HS-5 (cell line): ENCODE measurements at places on chromosomes 1 and 21.

DNA sequence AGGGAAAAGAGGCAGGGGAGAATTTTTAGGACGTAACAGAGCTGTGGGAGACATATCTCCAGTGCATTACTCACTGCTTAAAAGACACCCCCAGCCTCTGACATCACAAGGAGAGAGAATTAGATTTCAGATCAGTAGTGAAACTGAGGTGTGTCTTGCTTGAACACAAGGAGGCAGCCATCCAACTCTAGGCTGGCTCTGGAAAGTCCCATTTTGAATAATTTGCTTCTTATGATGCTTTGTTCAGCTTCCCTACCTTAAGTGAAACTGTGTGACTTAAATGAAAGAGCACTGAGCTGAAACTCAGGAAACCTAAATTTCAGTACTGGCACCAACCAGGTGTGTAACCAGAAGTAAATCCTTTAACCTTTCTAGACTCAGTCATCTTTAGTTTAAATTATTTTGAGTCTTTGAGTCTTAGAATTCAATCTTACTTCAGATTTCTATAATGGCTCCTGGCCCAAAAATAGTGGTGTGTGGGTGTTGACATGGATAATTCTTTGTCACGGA lies 251.6 kb upstream of the SGIP1 start:
- no peak for DNase-seq

GRCh38 chr1:232630894-232631195 lies 912 bp upstream of the SIPA1L2 start:
- no peak for DNase-seq

- no peak for DNase-seq
These were observed 159.1 kb downstream of the BRINP2 start for GRCh38 chr1:177329871-177330270.

DNA sequence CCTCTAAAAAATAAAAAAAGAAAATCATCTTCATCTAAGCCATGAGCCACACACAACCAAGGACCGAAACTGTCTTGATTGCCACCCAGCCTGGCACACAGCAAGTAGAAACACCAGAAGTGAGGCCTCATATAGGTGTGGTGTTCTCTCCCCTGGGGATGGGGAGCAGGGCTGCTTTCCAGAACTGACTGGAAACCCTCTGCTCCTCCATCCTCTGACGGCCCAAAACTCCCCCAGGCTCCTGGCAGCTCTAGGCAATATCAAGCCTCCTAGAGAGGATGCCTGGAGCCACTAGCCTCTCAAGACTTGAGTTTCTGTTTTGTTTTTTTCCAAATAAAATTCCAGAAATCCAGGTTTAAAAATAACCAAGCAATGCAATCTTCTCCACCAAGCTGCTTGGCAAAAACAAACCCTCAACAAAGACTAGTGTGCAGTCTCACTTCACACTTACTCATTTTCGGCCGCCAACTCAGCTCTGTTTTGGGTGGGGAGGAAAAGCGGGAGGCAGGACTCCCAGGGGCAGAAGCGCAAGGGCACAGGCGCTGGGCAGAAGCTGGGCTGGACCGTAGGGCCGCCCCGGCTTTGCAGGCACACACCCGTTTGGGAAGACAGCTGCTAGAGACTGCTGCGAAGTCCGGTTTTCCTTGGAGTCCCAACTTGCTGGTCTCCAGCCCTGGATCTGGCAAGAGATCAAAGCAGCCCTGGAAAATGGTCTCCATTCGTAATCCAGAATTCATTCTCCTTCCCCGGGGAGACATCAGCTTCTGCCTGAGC lies 78.2 kb upstream of the CAPZB start:
- DNase-seq: no peak

DNA sequence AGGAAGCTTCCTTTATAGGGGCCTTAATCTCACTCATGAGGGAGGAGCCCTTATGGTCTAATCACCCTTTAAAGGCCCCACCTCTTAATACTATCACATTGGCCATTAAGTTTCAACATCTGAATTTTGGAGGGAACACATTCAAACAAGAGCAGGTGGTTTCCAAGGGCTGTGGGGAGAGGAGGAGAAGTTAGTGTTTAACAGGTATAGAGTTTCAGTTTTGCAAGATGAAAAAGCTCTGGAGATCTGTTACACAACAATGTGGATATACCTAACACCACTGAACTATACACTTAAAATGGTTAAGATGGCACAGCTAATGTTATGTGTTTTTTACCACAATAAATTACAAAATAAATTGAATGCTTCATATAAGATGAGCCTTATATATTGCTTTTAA lies 113.4 kb upstream of the DNAH14 start:
- DNase-seq: no peak

DNA sequence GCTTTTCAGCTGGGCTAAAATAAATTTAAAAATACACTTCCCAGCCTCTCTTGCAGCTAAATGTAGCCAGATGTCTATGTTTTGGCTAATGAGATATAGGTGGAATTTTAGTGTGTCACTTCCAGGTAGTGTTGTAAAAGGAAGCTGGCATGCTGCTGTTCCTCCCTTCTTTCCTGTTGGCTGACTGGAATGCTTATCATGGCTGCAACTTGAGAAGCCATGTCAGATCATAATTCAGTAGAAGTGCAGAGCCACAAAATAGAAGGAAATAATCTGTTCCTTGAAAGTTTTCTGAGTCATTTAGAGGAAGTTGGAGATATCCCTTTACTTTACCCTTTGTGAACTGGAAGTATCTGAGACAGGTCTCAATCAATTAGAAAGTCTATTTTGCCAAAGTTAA lies 10.9 kb upstream of the RBM15 start:
- no peak for DNase-seq

GRCh38 chr1:220652995-220653394 lies 37.2 kb upstream of the C1orf115 start:
- DNase-seq: no peak

DNA sequence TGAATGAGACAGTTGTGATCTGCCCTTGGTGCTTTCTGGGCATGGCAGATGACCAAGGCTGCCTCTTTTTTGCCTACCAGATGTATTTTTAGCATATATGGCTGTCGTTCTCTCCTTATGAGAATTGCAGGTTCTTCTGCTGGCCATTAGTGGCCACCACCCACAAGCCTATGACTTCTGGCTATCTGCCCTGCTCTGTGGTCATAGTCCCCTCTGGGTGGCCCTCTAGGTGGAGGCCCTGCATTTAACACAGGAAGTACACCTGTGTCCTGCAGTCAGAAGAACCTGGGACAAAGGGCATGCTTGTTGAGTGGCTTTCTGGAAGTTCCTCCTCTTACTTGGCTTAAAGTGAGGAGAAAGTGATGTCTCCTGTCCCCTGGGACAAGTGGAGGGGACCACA lies 6.5 kb downstream of the FCAMR start:
- DNase-seq: no peak

DNA sequence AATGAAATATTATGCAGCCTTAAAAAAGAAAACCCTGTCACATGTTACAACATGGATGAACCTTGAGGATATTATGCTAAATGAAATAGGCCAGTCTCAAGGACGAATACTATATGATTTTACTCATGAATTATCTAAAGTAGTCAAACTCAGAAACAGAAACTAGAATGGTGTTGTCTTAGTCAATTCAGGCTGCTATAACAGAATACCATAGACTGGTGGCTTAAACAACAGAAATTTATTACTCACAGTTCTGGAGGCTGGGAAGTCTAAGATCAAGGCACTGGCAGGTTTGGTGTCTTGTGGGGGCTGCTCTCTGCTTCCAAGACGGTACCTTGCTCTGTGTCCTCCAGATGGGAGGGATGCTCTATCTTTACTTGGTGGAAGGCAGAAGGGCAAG lies 113.8 kb upstream of the DNAH14 start:
- no peak for DNase-seq

DNA sequence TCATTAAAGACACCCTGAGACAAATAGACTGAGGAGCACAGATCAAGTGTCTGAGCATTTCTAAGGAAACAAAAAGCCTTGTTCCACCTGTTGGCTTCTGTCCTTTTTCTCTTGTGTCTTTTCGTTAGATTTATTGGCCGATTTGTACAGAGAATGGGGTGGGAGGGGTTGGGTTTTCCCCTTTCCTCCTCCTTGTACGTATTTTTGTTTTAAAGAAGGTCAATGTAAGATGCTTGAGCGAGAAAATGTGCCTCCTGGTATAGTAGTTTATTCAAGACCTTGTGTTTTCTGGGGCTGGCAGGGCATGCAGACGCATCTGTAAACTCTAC lies 1.2 kb downstream of the BCL9 start:
- DNase-seq: no peak

GRCh38 chr1:12491656-12492055 lies 126.4 kb downstream of the DHRS3 start:
- DNase-seq: no peak

DNA sequence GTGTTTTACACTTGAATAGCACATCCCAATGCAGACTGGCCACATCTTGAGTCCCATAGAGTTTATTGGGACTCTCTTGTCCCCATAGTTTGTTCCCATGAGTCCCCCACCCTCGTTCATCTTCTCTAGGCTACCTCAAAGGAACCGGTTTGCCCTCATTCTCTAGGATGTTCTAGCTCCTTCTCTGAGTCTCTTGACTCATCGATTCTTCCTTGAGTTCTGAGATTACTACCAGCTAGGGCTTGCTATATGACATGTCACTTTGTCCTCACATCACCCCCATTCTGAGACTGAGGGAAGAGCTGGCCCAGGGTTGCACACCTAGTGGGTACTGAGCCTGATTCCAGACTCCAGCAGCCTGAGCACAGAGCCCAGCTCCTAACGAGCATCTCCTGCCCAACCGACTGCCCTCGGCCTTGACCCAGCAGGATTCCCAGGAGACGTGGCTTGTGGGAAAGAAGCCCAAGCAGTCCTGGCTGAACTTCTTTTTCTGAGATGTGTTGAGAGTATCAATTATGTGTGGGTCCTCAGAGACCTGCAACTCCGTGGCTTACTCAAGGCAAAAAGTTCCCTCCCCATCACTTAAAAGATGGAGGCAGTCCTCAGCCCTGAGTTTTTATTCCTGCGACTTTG lies 42.0 kb downstream of the TMEM51 start:
- DNase-seq: no peak

GRCh38 chr1:47875831-47876586 lies 121.2 kb downstream of the TRABD2B start:
- DNase-seq: no peak

DNA sequence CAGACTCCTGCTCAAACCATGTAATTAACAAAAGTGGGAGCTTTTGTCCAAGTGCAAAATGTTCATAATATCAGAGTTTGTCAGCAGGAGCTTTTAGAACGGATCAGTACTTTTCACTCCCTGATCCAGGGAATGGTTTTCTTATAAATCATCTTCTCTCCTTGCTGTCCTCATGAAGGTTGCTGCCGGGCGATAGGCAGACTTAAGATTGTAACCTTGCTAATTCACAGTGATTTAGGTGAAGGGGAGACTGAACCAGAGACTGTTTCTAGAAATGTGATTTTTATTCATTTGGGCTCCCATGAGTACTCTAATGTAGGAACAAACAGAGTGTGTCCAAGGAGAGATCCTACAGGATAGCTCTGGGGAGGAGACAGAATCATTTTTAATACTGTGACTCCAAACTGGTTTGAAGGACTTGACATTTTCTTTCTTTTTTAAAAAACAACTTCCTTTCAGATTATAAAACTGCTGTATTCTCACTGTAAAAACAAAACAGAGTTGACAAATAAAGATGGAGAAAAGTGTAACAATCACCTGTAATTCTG lies 23.7 kb downstream of the ELAVL4 start:
- no peak for DNase-seq

- no peak for DNase-seq
These were observed 148.6 kb downstream of the TIAM1 start for GRCh38 chr21:31195334-31196015.

GRCh38 chr1:237281481-237281880 lies 239.5 kb downstream of the RYR2 start:
- no peak for DNase-seq

GRCh38 chr21:15140321-15141019 lies 75.7 kb upstream of the NRIP1 start:
- no peak for DNase-seq

DNA sequence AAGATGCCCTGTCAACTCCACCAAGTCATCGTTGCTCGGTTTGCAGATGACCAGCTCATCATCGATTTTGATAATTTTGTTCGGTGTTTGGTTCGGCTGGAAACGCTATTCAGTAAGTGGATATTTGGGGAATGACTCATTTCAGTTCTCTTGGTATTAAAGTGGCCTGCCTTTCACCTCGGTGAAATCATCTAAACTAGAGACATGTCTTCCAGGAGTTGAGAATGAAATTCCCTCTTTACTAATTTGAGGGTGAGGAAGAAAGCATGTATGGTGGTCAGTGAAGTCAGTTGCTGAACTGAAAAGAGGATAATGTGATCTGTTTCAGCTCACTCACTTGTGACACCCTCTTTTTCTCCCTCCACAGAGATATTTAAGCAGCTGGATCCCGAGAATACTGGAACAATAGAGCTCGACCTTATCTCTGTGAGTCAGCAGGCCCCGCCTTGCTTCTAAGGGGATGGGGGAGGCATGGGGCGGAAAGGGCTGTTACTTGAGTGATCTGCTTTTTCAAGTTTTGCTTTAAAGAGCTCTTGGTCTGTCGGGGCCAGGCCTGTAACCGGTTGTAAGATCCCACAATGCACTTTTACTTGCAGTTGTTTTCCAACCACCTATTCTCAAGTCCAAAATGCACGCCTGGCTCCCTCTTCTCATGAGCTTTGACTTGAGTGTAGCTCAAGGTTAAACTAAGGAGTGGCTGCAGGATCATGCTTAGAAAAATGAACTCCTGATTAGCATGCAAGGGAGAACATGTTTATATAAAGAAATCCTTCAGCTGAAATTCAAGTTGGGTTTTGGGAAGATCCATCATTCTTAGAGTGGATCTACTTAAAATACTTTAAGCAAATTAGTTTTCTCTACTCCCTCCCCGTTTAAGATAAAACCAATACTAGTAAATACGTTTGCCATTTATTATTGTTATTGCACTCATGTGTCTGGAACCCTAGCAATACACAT lies 59.8 kb downstream of the CAPN2 start:
- peak; percentile 95 for DNase-seq

- no peak for DNase-seq
These were observed 61.6 kb upstream of the HMGB4 start for GRCh38 chr1:33802268-33802667.

GRCh38 chr1:26177182-26177684 lies at the start of gene CNKSR1:
CNKSR1 (plus strand) TSS chr1:26177491; CDS start chr1:26177548, 57 bp downstream.
- no peak for DNase-seq

GRCh38 chr1:11052839-11053757 lies 6.1 kb upstream of the MASP2 start:
- DNase-seq: no peak
